Activated CD8-positive, alpha-beta memory T cell treated with anti-CD3 and anti-CD28 coated beads, Interleukin-2, amount 10 ng/mL, durations not matched to agents 7 days and 5 days (primary cell): ENCODE measurements at places on chromosomes 3 and 15.

DNA sequence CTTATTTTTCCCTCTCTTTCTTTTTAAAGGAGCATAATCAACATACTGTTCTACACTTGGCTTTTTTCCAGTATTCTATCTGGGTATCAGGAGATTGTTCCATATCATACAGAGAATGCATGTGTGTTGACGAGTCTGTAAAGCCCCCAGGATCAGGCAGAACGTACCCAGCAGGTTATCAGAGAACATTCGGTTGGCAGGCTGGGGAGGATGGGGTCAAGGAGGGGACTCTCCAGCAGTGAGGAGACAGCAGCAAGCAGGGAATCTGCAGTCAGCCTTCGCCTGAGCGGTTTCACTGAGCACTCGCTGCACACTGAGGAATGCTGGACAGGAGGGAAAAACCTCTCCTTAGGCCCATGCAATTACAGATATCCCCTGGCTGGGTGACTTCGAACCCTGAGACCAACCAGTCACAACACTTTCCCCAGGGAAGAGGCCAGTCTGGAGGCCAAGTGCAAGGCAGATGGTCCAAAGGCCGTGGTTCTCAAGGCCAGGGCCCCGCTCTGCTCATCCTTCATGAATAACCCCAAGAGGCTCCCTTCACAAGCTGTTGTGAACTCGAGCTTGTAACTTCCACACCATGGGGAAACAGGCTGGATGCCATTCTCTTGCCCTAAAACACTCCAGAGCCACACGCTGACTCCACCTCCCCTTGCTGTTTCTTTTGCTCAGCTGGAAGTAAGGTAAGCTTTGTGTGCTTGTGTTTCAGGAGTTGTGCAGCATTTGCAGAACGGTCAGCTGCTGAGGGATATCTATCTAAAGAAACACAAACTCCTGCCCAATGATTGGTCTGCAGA lies 60.1 kb downstream of the PXYLP1 start:
- DNase-seq = no peak

DNA sequence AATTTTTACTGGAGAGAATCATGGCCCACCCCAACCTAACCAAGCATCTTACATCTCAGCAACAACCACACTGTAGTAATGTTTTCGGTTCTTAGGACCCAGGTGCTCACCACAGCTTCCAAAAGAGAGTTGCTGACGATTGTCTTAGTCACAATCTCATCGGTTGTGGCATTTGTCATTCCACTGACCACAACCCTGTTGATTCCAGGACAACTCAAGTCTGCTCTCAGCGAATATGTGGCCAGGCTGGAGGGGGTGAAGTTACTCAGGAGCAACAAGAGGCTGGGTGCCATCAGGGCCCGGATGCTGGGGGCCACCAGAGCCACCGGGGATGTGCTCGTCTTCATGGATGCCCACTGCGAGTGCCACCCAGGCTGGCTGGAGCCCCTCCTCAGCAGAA lies 25.9 kb downstream of the GALNT15 start:
- no peak for DNase-seq

GRCh38 chr3:136932523-136932922 lies 25.3 kb upstream of the IL20RB start:
- DNase-seq = no peak

- DNase-seq = no peak
Measured at GRCh38 chr3:175743733-175744400, 884.7 kb downstream of the NAALADL2 start.
